ENCODE measurements at places on chromosomes 1 and 21.
A peak's percentile ranks its signal among the peaks of the same experiment; 100 is the strongest.

GRCh38 chr1:24085546-24085945 is 26.4 kb downstream of the MYOM3 start:
- no peak for DNase-seq

DNA sequence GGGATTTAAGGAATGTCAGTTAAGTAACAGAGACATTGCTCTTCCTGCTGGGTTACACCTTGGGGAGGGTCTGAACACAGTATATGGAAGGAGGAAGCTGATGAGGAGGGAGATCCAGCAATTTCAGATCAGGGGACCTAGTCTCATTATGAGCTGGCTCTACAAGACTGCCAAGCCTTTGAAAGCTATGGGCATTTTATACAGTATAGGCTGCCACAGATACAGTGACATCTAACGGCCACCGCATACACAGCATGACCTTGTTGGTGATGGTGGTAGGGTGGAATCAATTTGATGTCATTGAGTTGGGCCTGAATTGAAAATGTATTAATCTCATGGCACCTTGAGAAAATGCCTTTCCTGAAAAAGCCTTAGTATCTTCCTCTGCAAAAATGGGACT is 22.6 kb upstream of the ZP4 start:
- DNase-seq: no peak

DNA sequence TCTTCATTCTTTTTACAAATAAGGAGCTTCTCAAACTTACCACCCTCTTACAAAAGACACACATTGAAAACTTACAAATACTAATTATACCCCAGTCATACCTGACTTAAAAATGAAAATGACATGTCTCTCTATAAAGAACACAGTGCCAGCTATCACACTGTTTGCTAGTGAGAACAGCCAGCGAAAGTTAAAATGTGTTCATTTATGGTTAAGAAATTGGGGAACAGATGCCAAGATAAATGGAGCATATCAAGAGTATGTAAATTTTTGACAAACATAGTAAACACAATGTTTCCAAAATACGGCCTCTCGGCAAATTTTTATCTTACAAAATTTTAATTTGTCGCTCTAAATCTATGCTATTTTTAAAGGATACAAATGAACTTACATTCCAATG is 1422.9 kb downstream of the KCNT2 start:
- no peak for DNase-seq

DNA sequence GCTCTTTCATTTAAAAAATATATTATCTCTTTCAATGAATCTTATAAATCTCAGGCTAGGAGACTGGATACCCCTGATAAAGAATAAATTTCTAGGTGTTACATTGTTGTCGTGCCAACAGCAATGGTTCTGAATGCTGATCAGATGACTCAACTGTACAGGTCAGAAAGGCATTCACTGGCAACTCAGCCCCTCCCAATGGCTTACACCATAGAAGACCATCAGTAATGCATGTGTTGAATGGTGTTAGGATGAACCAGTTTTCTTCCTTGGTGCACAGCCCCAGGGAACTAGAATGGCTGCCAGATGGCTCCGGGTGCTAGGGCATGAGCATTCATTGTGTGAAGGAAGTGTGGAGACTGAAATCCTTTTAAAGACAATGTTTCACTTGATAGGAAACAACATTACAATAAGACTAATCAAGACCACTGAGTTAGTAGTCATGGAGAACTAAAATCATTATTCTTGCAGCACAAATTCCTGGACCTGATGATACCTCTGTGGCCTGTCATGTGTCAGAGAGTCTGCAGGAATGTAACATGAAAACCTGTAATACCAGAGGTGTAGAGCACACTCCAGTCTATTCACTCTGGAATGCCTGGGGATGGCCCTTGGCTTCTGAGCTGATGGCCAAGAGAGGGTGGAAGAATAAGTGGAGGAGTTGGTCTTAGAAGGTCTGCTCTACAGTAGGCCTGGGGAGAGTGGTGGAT is 187.7 kb upstream of the LMO4 start:
- DNase-seq: no peak

GRCh38 chr1:84145068-84145467 is 997 bp downstream of the PRKACB start:
- DNase-seq: peak; percentile 35

DNA sequence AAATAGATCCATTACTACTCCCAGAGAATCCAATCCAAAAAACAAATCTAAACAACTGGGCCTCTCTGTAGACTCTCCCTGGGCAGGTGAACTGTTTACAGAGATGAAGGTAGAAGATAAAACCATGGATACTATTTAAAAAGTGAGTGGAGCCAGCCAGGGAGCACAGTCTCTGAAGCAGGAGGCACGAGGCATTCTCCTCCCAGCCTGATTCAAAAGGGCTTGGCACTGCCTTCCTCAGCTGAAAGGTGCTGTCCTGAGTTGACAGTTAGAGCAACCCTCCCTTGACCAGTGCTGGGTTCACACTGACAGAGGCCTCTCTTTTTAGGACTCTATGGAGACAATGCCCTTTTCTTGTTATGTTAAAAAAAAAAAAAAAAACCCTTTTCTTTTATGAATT is 36.8 kb downstream of the HENMT1 start:
- DNase-seq: no peak

DNA sequence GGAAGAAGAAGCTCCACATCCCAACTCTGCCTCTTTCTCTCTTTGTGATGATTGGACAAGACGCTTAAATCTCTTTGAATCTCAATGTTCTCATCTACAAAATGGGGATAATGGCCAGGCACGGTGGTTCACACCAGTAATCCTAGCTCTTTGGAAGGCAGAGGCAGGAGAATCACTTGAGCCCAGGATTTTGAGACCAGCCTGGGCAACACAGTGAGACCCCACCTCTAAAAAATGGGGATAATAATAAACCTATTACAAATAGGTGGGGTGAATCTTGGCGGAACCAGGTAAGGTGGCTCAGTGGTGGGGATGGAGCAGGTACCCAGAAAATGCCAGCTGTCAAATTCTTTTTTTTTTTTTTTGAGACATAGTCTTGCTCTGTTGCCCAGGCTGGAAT is 29.4 kb upstream of the ARHGEF10L start:
- no peak for DNase-seq

DNA sequence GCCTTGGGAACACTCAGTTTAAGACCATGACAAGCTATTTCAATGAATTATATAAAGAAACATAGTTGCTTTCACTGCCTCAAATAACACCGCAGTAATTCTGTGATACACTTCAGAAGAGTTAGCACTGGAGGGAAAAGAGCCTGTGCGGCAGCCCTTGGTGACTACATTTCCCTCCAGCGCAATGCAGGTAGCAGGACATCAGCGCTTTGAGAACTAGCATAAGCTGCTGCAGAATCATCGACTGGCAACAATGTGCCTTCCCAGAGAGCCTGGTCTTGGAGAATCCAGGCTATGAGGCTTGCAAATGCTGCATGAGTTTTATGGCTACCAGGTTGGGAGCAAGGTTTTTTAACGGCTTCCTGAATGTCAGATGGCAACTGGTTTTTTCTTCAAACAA is 7.5 kb downstream of the NRIP1 start:
- no peak for DNase-seq

- no peak for DNase-seq
Measured at GRCh38 chr1:205588636-205589035, 43.2 kb downstream of the ELK4 start.

DNA sequence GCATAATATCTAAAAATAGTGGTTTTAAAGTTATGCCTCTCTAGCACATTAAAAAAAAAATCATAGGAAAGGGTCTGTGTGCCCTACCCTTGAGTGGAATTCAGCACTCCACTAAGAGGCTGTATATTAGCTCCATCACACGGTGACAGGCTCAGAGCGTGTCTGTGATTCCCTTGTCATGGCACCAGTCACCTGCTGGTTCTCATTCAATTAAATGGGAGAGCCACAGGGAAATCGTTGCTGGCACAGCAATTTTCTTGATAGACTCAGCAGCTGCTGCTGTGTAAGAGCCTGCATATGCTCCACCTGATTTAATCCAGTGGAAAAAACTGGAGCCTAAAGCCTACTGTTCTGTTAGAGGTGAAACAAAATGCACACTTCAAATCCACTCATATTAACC is 9.5 kb downstream of the ATP6V1G3 start:
- no peak for DNase-seq

GRCh38 chr1:41705798-41706197 is 212.9 kb downstream of the HIVEP3 start:
- no peak for DNase-seq

DNA sequence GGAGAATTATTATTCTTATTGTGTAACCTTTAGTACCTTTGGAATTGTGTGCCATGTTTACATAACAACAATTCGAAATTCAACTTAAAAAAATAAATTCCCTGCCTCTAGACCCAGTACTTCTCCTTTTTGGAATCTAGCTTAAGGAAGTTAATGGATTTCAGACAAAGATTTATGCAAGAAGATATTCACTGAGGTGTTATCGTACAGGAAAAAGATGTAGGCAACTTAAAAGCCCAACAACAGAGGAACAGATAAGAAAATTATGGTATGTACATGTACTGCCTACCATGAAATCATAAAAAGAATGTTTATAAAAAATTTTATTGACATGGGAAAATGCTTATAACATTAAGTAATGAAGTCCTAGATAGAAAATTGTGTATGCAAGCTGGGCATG is 18.2 kb upstream of the STMN1 start:
- no peak for DNase-seq

- no peak for DNase-seq
Measured at GRCh38 chr1:81312272-81312754, 488.4 kb upstream of the ADGRL2 start.

GRCh38 chr1:156368889-156369684 is at the start of gene RHBG:
TSS of gene RHBG (plus strand) at chr1:156369211. CDS start at chr1:156369250, 39 bp downstream.
- DNase-seq: no peak

DNA sequence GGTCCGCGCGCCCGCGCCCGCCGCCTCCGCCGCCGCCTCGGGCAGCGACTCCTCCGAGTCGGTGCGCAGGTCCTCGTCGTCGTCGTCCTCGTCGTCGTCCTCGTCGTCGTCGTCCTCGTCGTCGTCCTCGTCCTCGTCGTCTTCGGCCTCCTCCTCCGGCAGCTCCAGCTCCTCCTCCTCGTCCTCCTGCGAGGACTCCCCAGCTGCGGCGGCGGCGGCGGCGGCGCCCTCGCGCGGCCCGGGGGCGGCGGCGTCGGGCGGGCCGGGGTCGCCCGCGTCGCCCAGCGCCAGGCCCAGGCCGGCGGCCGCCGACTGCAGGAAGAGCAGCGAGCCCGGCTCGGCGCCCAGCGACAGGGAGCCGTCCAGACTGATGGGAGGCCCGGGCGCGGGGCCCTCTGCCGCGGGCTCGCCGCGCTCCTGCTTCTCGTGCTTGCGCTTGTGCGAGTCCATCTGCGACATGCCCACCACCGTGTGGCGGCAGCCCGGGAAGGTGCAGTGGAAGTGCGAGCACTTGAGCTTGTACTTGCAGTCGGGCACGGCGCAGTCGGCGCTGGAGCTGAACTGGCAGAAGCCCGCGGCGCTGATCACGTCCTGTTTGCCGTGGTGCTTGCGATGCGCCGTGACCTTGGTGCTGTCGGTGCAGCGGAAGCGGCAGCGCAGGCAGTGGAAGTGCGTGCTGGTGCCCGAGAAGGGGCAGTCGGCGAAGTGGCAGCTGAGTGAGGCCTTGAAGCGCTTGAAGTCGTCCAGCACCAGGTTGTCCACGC is 157.3 kb downstream of the CASZ1 start:
- no peak for DNase-seq

- DNase-seq: no peak
Measured at GRCh38 chr1:210342986-210343780, 14.5 kb downstream of the HHAT start.

GRCh38 chr1:41752514-41753170 is 166.1 kb downstream of the HIVEP3 start:
- no peak for DNase-seq

DNA sequence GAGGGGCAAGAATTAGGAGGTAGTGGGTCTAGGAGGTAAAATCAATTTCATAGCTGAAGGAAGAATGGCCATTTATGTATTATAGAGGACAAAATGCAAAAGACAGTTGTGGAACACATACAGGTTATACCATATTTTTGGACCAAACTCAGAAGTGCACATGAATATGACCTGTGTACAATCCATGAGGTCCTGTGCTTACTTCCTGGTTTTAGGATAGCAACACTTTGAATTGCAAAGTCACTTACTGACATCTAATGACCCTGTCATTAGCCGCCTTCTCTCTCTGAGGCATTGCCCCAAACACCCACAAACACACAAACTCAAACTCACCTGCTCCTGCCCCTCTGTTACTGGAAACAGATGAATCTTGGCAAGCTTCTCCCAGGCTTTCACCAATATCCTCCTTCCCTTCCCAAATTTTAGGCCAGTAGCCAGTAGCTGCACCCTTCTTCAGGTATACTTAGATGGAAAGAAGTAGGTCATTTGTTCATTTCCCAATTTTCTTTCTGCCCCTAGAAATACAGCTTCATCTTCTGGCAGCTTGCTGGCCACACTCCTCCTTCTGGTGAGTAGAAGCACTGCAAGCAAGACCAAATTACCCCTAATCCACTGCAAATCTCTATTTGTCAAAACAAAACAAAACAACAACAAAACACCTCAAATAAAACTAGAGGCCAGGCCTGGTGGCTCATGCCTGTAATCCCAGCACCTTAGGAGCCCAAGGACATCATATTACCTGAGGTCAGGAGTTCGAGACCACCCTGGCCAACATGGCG is 13.7 kb upstream of the RPL5 start:
- DNase-seq: no peak

GRCh38 chr1:155003766-155004351 is 1.3 kb downstream of the ZBTB7B start:
- no peak for DNase-seq
